ENCODE measurements at places on chromosomes 2 and 18. TPM values are rescaled to one million over a fixed set of nuclear protein-coding genes. Genes with fewer than 3 reads are reported as not detected.

The GATA6 gene
- not detected for total RNA-seq

GRCh38 chr2:88198308-88198707 is 28.2 kb downstream of the THNSL2 start:
- H3K4me3 ChIP-seq: no peak overlapping the region
- no peak for DNase-seq
- peaks cover 10% of the 10 kb centered on the region for H3K4me1 ChIP-seq

DNA sequence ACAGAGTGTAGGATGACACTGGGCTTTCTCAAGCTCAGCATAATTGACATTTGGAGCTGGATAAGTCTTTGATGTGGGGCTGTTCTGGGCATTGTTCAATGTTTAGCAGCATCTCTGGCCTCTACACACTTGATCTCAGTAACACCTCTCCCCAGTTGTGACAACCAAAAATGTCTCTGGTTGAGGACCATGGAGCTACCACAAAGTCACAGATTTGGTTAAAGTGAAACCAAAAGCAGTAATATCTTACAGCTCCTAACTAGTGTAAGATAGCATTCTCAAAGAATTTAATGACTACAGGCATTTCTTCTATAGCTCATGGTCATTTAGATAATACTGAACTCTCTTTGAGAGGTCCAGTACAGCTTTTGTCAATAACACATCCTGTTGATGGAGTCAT is 23.4 kb upstream of the PAX3 start:
- no peak overlapping the region for H3K27ac ChIP-seq
- no peak for DNase-seq
- H3K36me3 ChIP-seq: peaks cover 2% of the 10 kb centered on the region
- no peak overlapping the region for H3K4me3 ChIP-seq
- peaks cover 6% of the 10 kb centered on the region for H3K4me1 ChIP-seq

- H3K36me3 ChIP-seq: peaks cover 5% of the 10 kb centered on the region
- no peak for DNase-seq
- H3K27me3 ChIP-seq: no peaks in the 10 kb centered on the region
These were observed 89.6 kb downstream of the BCL2 start for GRCh38 chr18:63229971-63230370.

DNA sequence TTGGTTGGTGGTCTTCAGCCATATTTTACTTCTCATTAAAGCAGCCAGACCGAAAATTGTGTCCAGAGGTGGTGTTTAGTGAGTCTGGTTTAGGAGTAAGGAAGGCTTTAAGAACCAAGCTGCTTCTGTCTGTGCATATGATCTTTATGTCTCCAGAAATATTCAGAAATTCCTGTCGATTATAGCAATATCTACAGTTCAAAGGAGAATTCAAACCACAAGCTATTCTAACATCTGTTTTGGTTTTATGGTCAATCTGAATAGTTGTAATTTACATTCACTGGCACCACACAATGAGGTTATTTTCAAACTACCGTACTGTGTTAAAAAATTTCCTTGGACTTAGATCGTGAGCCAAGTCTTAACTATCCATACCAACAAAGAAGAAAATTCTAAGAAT is 11.3 kb downstream of the UPP2 start:
- no peak overlapping the region for H3K27ac ChIP-seq
- no peaks in the 10 kb centered on the region for H3K36me3 ChIP-seq
- H3K4me1 ChIP-seq: no peaks in the 10 kb centered on the region

Data from T-helper 17 cell (primary cell).